ENCODE measurements at places on chromosomes 4 and X.

DNA sequence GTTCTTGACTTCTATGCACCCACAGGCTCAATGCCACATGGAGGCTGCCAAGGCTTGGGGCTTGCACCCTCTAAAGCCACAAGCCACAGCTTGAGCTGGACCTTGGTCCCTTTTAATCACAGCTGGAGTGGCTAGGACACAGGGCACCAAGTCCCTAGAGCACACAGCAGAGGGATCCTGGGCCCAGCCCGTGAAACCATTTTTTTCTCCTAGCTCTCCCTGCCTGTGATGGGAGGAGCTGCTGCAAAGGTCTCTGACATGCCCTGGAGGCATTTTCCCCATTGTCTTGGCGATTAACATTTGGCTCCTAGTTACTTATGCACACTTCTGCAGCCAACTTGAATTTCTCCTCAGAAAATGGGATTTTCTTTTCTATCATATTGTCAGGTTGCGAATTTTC, 410.9 kb downstream of the GRID2 start:
- no peak for DNase-seq

DNA sequence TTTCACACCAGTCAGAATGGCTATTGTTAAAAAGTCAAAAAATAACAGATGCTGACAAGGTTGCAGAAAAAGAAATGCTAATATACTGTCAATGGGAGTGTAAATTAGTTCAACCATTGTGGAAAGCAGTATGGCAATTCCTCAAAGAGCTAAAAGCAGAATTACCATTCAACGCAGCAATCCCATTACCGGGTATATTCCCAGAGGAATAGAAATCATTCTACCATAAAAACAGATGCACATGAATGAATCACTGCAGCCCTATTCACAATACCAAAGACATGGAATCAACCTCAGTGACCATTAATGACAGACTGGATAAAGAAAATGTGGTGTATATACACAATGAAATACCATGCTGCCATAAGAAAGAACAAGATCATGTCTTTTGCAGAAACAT, 243.0 kb downstream of the STPG2 start:
- DNase-seq = no peak

DNA sequence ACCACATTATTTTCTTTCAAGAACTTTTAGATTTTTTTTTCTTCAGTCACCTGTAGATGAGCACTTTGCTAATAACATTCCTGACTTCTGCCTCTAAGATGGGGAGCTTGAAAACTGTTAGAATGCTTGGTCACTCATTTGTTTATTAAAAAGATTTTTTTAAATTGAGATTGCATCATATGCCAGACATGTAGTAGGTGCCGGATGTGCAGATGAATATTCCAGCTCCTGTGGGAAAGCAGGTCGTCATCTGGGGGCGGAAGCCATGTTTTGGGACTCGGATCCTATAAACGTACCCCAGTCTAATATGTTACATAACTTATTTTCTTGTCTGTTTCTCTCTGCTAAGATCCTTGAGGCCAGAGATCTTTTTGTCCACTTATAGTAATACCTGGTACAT, 236.8 kb downstream of the ARHGAP10 start:
- DNase-seq = no peak

DNA sequence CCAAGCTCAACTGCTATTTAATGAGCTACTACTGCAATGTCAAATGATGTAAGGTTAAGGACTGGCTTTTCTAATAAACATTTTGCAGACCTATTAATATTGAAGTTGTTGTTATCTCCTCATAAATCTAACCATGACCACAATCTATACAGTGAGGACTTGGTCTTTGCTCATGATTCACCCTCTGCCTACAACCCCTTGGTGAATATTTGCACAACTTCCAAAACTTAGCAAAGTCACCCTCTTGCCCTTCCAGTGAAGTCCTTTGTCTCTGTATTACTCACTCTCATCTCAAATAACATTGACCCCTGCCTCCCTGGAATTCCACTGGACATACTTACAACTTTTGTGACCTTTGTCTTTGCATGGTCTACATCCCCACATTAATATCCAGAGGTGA, 204.5 kb downstream of the KCNIP4 start:
- no peak for DNase-seq

DNA sequence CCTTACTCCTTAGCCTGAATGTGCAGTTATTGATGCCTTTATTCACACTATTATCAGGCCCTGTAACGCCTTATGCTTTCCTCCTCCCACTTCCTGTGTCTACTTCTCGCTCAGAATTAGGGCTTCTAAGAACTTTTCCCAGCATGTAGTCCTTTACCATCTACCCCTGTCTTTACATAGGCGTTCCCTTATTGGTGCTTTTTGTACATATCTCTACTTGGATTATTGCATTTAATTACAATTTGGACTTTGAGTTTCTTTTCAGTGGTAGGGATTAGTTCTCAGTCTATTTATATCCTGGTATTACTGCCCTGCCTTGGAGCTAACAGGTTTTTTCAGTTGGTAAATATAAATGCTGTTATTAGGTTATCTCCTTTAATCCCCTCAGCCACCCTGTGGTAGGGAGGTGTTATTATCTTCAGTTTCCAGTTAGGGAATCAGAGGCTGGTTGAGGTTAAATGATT, 84.0 kb downstream of the RBPJ start:
- DNase-seq = no peak

- no peak for DNase-seq
Observed at GRCh38 chr4:140776556-140776955, 20.4 kb upstream of the TBC1D9 start.

DNA sequence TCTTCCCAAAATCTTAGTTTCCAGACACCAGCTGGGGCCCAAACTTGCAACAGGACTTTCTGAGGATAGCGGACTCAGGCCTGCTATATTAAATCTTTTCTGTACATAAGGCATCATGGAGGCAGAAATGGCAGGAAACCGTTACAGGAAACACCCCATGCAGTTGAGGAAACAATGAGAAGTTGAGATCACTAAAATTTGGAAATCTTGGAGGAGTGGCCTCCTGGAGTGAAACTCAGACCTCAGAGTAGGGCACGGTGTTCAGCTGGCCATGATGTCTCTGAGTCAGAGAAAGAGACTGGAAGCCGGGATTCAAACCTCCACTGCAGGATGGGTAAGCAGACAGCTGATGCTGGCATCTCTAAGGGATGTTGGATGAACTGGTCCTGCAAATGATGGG, 372.6 kb upstream of the CTSO start:
- no peak for DNase-seq

- DNase-seq = peak; percentile 53
Observed at GRCh38 chrX:154734061-154734781, 16.7 kb downstream of the GAB3 start.

- no peak for DNase-seq
Observed at GRCh38 chr4:174578366-174578765, 56.1 kb upstream of the HPGD start.

DNA sequence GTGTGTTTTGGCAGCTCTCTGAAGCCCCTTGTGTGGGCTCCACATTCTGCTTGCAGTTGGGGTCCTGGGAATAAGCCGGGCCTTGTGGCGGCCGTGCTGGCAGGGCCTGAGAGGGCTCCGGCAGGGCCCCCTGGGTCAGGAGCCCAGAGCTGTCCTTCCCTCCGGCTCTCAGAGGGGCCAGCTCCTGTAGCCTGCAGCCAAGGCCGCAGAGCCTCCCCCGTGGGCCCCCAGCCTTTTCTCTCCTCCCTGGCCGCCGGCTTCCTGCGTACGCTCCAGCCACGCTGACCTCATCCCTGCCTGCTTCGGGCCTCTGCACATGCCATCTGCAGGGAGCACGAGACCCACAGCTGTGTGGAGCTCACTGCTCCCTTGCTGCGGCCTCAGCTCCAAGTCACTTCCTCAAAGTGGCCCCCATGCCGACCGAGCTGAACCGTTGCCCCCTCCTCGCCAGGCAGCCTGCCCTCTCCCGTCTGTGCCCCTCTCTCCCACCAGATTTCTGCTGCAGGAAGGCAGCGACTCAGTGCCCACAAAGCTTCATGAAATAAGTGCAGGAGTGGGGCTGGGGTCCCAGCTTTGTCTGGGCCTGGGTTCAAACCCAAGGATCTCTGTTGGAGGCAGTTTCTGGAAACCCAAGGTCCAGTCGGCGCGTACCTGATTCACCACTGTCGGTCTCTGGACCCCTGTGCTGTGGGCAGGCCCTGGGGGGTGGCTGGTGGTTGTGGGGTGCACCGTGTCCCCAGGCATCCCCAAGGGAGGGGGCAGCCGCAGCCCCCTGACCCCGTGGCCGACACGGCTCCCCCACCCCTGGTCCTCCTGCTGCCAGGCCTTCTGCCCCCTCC, 57.1 kb upstream of the NKX1-1 start:
- no peak for DNase-seq

DNA sequence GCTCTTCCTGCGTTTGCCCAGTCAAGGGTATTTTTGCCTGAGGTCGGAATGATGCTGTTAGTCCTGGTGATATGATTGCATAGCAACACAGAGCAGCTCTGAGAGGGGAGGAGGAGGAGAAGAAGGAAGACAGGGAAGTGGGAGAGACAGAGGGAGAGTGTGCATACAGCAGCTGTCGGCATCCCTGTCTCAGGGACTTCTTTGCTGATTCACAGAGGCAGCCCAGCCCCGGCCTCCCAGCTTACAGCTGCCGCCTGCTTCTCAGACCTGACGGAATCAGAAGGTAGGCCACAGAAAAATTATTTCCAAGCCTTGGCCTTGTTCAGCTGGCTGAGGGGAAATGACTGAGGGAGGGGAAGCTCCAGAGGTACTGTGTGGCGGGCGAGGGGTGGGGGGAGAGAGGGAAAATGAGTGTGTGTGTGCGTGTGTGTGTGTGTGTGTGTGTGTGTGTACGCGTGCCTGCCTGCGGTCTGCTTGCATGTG, 319 bp downstream of the DRP2 start:
- DNase-seq = peak; percentile 4

- no peak for DNase-seq
Observed at GRCh38 chr4:158805635-158806471, 37.0 kb downstream of the FNIP2 start.

DNA sequence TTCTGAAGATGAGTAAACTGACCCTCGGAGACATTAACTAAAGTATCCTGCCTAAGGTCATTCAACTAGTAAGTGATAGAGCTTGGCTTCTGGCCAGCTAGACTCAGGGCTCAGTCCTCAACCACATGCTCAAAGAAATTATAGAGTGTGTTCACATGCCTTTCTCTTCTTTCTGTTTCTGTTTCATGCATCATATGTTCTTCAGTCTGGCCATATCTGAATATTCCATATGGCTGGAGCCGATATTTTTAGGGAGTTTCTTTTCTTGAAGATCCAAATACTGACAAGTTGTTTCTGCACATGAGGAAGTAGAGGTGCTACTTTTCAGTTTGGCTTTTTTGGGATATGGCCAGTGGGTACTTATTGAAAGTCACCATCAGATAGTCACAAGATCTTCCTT, 44.9 kb downstream of the MMRN1 start:
- no peak for DNase-seq

GRCh38 chr4:99677161-99677560, 19.5 kb upstream of the C4orf54 start:
- DNase-seq = no peak

DNA sequence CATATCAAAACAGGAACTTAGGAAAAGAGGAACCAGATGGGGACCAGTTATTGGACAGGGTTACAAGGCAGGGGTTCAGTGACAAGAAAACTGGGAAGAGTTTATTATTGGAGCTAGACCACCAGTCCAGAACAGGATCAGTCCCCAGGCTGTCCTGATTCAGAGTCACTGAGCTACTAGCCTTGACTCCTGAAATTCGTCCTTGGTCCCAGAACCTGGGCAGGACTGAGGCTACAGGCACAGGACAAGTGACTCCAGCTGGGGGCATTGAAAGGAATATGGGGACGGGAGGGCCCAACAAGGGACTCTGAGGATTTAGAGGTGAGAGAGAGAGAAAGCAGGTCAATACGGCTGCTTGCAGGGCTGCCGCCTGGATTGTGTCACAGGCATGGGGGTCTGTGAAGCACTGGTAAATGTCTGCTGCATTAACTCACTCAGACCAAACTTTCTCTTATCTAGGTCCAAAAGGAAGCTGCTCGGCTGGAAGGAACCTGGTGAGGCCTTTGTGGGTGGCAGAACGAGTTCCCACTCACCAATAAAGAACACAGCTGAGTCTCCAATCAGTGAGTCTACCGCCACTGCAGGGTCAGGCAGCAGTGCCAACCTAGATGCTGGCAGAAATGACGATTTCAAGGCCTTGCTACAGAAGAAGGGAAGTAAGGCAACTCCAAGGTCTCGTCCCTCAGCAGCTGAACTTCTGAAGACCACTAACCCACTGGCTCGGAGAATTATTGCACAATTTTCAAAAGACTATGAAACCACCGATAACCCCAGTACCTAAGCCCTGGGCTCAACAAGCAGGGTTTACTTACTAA, 11.3 kb upstream of the RTL5 start:
- no peak for DNase-seq

DNA sequence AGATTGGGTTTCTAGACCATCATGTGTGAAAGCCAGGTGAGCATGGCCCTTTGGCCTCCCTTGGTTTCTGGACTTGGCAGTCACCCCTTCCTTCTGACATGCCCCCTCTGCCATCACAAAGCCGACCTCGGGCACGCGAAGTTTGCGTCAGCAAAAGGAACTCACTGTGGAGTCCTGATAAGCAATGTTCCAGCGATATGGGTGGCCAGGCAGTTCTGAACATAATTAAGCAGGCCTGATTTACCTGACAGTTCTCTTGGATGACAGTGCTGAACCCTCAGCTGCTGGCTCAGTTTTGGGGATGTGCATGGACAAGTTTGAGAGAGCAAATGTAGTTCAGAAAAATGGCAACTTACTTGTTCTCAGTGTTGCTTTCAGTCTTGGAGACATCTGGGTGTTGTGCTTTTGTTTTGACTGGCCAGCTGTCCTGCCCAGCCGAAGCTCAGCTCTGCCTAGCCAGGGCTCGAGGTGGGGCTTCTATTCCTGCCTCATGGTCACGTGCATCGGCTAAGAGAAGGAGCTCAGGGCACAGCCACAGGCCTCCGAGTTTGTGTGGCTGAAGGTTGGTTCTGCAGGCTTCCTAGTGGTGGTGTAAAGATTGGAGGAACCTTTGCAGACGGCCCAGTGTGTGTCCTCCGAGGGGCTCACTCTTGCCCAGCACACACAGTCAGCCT, 78.3 kb downstream of the CLDN34 start:
- DNase-seq = no peak

GRCh38 chr4:17309567-17310268, 202.2 kb downstream of the QDPR start:
- DNase-seq = no peak

- no peak for DNase-seq
Observed at GRCh38 chr4:113397114-113397701, 347.8 kb downstream of the ANK2 start.

GRCh38 chr4:71296945-71297344, 41.9 kb upstream of the SLC4A4 start:
- DNase-seq = no peak

- no peak for DNase-seq
Observed at GRCh38 chr4:88054901-88055300, 47.5 kb downstream of the PKD2 start.

DNA sequence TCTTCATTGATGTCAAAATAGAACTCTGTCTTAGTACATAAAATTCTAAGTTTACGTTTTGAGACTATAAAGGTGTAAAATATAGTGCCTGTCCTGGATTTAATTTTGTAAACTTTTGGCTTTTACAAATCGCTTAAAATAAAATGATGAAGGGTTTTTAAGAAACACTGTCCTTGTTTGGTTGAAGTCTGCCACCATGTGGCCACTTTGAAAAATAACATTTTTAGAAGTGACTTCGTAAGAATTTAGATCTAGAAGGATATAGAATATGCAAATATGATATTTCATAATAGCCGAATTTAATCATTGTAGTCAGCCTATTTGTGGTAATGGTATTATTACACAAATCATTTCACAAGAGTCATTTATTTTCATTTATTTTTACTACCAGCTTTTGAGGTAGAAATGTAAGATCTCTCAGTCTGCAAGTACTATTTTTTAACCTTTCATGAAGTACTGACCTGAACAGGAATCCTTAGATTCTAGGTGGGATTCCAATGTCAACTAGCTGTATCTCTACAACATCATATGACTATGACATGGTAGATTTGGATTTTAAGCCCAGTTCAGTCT, 31.0 kb upstream of the FAT4 start:
- DNase-seq = no peak
